ENCODE measurements at places on chromosomes 16 and 17.

GRCh38 chr17:34375426-34375997 lies 12.5 kb upstream of the CCL1 start:
- DNase-seq = no peak

DNA sequence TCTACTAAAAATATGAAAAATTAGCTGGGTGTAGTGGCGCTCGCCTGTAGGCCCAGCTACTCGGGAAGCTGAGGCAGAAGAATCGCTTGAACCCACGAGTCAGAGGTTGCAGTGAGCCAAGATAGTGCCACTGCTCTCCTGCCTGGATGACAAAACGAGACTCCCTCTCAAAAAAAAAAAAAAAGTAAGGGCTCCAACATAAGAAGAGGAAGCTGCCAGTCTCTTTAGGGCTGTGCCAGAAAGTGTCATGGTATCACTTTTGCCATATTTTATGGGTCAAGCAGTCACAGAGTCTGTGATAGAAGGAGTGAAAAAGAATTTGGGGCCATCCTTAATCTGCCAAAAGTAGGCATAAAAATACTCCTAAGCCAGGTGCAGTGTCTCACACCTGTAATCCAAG lies 1.4 kb upstream of the PIPOX start:
- DNase-seq = no peak

GRCh38 chr16:24950275-24950674 lies 64.9 kb downstream of the ARHGAP17 start:
- no peak for DNase-seq

GRCh38 chr17:36680701-36681202 lies 79.4 kb downstream of the MRM1 start:
- no peak for DNase-seq

DNA sequence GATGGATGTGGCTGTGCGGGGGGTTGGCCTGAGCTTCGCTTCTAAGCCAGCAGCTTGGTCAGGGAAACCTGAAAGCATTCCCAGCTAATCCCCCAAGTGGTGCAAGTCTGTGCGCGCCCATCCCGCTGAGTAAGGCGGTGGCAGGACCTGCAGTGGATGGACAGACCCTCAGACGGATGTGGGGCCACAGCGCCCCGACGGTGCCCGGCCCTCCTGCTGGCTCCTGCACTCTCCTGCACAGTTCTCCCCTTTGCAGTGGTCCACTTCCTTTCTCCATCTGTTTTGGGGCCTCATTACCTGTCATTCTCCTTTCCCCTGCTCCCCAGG lies 2.3 kb downstream of the ATP2A1 start:
- no peak for DNase-seq

GRCh38 chr17:33220036-33220435 lies 73.1 kb downstream of the ASIC2 start:
- no peak for DNase-seq

GRCh38 chr17:50697062-50697461 lies 10.7 kb downstream of the ANKRD40 start:
- DNase-seq = no peak

DNA sequence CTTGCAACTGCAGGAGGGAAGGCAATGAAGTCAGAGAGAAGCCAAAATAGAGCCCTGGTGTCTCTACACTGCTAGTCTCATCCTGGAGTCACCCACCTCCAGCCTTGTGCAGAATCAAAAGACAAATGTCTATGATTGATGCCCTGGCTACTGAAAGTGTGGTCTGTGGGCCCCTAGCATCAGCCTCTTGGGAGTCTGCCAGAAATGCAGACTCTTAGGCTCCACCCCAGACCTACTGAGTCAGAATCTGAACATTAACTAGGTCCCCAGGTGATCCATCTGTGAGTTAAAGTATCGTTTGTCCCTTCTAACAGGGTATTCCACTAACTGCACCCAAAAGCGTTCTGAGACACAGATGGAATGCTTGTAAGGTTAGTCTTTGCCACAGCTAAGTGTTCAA lies 21.2 kb downstream of the EARS2 start:
- no peak for DNase-seq

DNA sequence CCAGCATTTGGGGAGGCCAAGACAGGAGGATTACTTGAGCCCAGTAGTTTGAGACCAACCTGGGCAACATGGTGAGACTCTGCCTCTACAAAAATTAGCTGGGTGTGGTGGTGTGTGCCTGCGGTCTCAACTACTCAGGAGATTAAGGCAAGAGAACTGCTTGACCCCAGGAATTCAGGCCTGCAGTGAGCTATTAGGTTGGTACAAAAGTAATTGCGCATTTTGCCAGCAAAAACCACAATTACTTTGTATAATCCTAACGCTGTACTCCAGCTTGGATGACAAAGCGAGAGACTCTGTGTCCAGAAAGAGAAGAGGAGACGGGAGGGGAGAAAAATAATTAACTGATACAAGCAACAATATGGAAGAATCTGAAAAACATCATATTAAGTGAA lies 32.7 kb downstream of the YWHAE start:
- no peak for DNase-seq

DNA sequence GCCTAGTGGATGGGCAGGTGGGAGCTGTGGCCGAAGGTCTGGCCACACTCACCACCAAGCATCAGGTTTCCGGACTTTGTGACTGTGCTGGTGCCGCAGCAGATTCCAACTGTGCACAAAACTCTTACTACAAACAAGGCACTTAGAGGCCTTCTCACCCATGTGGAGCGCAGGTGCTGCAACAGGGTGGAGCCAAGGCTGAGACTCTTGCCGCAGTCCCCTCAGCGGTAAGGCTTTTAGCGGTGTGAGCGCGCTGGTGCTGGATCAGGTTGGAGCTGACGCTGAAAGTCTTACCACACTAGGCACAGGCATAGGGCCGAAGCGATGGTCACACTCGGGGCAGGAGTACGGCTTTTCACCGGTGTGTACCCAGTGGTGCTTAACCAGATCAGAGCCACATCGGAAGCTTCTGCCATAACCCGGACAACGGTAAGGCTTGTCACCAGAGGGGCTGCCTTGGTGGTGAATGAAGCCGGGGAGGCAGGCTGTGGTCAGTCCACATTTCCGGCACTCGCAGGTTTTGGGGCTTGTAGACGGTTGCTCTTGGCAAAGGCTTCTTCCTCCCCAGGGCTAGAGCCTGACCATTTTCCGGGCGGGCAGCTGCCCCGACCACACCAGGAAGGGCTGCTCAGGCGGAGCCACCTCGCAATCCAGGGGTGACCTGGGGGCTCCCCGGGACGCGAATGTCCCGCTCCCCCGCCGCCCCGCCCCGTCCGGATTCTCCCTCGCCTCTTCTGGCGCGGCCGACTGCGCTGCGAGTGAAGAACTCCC lies 1.0 kb upstream of the ARMC5 start:
- DNase-seq = peak; percentile 58

DNA sequence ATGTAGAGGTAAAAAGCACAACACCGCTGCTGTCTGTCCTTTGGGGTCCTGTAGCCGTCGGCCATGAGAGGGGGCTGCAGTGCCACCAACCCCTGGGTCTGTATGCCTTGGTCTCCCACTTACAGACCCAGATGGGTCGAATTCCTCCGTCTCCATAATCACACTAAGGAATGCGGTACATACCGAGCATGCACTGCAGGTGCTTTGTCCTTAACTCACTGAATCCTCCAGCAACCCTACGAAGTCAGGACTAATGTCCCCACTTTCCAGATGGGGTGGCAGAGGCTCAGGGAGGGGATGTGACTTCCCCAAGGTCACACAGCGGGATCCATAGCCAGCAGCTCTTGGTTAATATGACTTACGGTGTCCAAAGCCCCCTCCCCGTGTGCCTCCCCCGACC lies 219.9 kb upstream of the CIBAR2 start:
- DNase-seq = no peak

GRCh38 chr16:87178177-87178863 lies 138.9 kb downstream of the C16orf95 start:
- DNase-seq = no peak

- DNase-seq = peak; percentile 41
Measured at GRCh38 chr17:2051061-2051932, 3.6 kb upstream of the HIC1 start.

GRCh38 chr17:10661437-10661836 lies 4.3 kb upstream of the MYH3 start:
- no peak for DNase-seq

DNA sequence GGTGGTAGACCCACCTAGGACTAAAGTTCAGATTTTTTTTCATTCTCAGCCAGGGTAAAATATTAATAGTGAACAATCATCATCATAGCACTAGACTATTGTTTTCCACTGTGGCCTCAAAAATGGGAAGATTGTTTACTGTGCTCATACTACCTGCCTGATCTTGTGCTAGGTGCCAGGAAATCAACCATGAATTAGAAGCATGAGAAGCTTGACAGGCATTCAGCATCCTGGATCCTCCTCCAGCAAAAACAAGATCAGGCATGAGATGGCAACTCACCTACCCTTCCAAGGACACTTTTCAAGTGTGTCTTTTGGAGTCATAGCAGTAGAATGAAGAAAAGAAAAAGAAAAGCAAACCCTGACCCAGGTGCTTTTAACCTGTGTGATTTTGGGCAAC lies 174.2 kb downstream of the CYLD start:
- no peak for DNase-seq

- DNase-seq = no peak
Measured at GRCh38 chr16:70734522-70735095, 48.8 kb upstream of the MTSS2 start.

DNA sequence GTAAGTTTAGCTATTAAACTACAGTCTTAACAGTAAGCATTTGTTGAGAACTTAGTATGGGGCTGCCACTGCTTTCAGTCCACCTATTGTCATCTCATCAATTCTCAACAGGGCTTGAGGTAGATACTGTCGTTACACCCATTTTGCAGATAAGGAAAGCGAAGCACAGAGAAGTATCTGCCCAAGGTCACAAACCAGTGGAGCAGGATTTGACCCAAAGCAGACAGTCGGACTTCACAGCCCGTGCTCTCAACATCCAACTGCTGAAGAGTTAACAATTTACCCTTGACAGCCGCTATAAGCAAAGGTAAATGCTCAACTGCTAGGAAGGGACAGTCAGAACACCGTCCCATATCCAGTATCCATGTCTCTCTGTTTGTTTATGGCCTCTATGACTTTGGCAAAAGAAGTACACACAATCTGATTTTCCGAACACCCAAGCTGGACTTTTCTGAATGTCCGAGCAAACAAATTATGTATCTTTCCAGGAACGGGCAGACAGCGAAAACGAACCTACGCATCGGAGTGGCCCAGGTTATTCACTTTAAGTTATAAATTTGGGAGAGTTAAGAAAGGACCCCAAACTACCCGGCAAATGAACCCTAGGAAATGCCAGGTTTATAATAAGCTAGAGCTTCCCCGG lies 1.2 kb downstream of the SIAH1 start:
- peak; percentile 19 for DNase-seq

DNA sequence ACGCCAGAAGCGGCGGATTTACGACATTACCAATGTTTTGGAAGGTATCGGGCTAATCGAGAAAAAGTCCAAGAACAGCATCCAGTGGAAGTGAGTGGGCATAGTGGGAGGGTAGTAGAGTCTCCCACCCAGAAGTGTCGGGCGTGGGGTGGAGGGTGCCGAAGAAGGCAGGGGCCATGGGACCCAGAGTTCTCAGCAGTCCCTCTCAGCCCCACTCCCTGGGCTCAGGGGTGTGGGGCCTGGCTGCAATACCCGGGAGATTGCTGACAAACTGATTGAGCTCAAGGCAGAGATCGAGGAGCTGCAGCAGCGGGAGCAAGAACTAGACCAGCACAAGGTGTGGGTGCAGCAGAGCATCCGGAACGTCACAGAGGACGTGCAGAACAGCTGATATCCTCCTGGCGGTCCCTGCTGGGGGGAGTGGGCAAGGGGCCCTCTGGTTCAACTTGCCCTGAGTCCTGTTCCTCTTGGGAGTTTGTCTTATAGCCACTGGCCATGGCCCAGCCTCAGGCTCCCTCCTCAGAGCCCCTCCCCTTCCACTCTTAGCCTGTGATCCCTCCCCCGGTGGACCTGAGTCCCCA lies 916 bp downstream of the E2F4 start:
- no peak for DNase-seq

DNA sequence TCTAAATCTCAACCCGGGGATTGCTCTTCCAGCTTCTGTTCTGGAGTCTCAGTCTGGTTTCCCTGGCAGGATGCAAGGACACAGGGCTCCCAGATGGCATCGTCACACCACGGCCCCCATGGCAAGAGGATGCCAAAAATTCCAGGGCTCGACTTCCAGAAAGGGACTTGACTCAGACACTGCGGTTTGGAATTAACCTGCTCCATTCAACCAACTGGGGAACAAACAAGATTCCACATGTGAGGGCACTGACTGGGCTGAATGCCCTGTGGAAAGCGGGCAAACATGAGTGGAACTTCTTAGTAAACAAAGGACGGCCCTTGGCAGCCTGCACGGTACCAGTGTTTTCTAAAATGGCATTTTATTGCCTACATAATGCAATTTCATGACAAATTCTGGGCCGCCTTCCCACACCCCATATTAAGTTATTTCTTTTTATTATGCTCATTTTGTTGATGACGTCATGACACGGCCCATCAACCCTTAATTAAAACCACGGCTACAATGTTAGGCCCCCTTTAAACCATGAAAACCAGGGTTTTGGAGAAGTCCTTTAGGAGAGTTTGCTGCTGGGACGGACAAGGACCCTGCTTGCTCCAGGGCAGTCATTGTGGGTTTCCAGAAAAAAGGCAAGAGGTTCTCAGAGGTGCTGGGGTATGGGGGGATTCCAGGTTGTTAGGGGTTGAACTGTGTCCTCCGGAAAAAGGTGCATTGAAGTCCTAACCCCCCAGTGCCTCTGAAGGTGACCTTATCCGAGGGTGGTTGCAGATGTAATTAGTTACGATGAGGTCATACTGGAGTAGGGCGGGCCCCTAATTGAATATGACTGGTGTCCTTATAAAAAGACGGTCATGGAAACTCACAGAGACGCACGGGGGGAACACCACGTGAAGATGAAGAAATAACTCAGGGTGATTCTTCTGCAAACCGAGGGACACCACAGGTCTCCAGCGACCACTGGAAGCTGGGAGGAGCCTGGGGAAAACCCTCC lies 205.6 kb downstream of the FOXL1 start:
- no peak for DNase-seq

- DNase-seq = no peak
Measured at GRCh38 chr16:50323335-50324011, 45.3 kb downstream of the BRD7 start.

DNA sequence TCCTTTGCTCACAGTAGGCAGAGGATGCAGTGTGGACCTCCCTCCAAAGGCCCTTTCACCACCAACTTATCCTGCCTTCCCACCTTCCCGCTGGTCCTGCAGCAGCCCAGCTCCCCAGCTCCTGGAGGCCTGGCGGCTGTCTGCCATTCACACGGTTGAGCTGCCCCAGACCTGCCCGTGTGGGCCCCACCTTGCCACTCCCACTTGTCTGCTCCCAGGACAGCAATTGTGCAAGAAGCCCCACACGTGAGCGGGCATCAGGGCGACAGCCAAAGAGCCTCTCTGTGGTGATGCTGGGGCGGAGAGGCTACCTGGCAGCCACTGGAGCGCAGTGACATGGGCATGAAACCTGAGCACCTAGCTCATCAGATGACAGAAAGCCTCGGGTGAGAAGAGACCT lies 248.6 kb upstream of the MAF start:
- DNase-seq = peak; percentile 1

- DNase-seq = no peak
Measured at GRCh38 chr16:70429888-70430666, 8.8 kb downstream of the ST3GAL2 start.

All from NCI-H526 (cell line).